ENCODE measurements at places on chromosomes 2 and 18.

DNA sequence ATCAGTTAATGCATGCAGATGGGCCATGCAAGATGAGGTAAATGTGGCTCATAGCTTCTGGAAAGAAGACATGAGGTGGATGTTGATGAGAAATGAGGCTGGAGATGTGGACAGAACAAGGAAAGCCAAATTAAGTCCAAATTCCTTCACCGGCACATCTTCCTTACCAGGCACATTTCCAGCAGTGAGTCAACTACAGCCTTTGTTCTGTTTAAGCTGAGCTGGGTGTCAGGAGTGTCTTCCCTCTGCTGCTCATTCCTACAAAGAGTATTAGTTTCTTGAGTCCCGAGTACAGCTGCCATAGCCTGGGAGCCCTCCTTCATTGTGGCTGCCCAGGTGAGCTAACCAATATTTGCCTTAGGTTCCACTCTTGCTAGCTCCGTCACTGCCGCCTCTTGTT, 945.0 kb downstream of the SLC4A3 start:
- no peak for DNase-seq

- DNase-seq = peak; percentile 79
Measured at GRCh38 chr2:227377467-227378351, 1.4 kb downstream of the TM4SF20 start.

DNA sequence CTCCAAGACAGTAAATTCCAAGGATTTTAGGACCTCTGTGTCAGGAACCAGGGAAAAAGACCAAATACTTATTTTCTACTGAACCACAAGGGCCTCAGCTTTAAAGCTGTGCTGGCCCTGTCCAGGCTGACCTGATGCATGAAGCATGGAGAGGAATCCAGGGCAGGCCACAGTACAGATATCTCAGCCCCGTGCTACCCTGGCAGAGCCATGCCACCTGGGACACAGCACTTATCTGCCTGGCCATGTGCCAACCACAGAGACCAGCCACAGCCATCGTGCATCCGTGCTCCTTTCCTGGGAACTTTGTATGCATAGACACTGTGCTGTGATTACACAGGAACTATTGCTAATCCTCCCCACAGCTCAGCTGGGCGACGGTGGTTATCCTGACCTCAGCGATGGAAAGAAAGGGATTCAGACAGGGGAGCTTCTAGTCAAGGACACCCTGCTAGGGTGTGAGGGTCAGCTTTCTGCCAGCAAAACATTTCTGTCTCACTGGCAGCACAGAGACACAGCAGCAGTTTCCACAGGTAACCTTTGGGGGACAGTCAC, 687.4 kb upstream of the ID2 start:
- no peak for DNase-seq

GRCh38 chr2:196963043-196963442, 36.5 kb upstream of the PGAP1 start:
- DNase-seq = no peak

GRCh38 chr18:25876330-25876948, 214.0 kb downstream of the SS18 start:
- DNase-seq = no peak

DNA sequence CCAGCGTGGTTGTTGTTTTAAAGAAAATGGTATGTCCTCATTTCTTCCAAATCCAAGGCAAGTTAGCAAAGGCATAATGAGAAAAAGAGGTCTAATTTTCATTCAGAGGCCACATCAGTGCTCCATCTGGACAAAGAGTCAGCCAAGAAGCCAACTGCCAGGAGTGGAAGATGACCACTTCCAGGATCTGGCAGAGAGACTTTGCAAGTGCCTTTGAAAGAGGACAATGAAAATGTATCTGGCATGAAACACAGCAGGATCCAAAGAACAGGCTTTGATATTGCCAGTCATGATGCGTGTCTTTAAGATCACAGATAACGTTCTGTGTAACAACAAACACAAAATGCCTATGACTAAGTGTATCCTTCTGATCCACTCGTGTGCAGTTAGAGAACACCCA, 82.8 kb downstream of the AFF3 start:
- no peak for DNase-seq

DNA sequence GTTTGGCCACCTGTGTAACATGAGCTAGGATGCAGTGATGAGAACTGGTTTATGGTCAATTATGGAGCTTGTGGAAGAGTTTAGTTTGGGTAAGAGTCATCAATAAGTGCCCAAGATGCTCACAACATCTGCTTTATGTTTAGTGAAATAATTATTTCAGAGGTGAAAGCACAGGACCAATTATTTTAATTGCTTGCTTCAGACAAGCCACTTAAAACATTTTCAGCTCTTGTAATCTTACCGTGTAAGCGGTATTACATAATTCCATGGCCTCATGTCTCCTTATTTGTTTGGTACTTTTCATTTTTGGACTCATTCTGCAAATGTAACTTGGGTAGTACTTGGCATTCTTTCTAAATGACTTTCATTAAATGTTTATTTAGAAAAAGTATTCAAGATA, 5.4 kb downstream of the B3GNT2 start:
- DNase-seq = no peak

GRCh38 chr18:38221476-38222100, 656.0 kb upstream of the CELF4 start:
- no peak for DNase-seq

DNA sequence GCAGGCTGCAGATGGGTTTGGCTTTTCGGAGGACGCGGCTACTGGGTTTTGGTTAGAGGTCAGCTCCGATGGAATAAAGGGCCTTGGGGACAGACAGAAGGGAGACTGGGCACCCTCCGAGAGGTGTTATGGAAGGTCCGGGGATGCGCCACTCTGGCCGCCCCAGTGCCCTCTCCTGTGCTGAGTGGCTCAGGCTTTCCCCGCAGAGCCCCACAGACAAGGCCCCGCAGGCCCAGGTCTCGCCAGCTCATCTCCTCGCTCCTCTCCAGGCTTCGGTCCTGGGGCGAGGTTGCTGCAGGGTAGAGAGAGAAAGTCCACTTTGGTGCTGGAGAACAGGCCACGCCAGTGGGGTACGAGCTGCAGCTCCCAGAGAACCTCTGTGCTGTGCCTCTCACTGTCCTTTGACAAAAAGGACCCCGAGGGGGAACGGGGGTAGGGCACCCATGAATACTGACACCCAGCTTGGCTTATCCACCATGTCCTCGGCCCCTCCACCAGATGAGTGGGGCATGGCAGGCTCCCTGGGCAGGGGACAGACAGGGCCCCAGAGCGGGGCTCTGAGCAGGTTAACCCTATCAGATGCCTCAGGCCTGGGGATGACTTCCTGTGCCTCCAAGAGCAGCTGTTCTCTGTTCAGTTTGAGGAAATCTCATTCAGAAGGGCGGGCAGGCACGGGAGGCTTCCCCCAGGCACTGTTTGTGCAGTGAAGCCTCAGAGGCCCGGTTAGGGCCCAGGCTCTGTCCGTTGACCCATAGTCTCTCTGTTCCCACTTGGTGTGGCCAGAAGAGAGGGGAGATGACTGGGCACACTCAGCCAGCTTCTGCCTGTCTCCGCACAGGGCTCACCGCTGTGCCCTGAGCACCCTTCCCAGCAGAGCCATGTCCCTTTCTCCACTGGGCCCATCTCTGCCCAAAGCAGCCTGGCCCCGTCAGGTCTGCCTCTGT, 15.7 kb upstream of the CNNM3 start:
- DNase-seq = no peak

DNA sequence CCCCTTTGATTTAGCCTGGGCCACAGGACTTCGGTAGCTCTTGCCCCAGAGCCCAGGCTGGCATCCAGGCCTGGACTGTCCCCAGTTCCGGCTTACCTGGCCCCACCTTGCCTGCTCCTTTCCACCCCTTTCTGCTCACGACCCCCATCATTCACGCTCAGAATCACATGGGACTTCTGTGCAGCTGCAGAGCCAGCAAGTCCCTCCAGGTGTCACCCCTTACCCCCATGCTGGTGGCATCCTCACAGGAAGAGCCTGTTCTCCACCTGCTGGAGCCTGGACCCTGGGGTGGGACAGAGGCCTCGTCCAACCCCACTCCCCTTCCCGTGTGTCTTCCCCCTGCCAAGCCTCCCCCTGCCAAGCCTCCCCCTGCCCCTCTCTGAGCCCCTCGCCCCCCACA, 7.9 kb upstream of the KCNIP3 start:
- DNase-seq = no peak

DNA sequence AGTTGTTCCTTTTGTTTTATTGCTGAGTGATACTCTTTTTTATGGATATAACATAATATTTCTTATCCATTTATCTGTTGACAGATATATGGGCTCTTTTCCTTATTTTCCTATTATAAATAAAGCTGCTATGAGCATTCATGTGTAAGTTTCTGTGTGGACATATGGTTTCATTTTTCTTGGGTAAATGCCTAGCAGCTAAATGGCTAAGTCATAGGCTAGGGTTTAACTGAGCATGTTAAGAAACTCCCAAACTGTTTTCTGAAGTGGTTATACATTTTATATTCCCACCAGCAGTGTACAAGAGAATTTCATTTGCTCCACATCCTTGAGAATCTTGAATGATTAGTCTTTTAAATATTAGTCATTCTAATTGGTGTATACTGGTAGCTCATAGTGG, 786.6 kb upstream of the CDH2 start:
- no peak for DNase-seq

GRCh38 chr18:58900015-58900649, 35.5 kb downstream of the ZNF532 start:
- DNase-seq = no peak

GRCh38 chr18:26555804-26556553, 7.6 kb upstream of the KCTD1 start:
- DNase-seq = no peak

DNA sequence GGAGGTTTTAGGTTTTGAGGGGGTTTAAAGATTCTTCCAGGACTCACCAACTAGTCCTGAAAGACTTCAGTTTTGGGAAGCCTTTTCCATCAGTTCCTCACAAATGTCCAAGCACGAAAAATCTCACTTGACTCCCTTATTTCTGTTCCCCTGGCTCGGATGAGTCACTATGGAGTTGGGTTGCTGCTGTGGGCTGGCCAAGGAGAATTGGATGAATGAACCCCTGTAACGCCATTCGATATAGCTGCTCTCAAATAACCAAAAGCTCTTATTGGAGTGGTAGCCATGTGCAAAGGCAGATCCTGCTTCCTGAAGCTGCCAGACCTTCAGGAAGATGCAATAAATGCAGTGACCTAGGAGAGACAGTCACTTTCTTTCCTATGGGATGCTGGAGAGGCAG, 417.0 kb downstream of the ZNF521 start:
- DNase-seq = no peak

GRCh38 chr2:43408407-43409160, 182.2 kb upstream of the ZFP36L2 start:
- DNase-seq = no peak

DNA sequence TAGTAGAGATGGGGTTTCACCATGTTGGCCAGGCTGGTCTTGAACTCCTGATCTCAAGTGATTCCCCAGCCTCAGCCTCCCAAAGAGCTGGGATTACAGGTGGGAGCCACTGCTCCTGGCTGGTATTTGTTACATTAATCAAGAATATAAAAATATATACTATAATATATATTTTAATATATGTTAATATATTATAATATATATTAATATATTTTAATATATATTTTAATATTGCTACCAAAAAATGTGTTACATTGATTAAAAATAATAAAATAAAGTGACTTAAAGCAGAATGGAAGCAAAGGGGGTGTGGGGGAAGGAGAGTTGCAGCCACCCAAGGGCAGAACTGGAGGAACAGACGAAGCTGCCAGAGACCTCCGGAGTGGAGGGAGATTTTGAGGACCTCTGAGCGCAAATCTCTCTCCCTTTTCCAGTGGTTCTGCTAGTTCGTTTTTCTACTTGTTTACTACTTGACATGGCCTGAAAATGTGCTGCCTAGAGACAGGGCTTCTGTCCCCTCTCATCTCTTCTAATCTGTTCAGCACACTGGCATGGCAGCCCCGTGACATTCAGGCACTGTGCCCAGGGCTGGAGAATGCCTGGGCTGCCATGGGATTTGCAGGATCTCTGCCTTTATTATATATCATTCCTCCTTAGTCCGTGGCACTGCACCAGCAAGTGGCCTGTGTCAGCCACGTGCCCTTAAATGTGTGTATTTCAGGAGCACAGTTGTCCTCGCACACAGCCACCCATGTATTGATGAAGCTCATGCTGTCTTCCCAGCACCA, 47.9 kb upstream of the RAB12 start:
- no peak for DNase-seq

GRCh38 chr2:128639120-128639477, 320.4 kb upstream of the HS6ST1 start:
- DNase-seq = no peak

DNA sequence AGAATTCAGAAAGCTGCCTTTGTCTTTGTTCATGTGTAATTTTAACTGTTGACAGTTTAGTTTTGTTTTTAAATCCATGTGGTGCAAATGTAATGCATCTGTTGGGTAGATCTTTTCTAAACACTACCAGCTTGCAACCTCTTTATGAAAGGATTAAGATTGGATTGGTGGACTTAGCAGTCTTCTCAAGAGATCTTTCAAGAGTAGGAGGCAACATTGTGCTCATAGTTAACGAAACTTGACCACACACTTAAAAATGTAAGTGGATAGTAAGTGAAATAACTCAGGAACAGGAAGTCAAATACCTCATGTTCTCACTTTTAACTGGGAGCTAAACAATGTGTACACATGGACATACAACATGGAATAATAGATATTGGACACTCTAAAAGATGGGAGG, 579.0 kb downstream of the RIT2 start:
- DNase-seq = no peak

GRCh38 chr2:188158337-188159100, 133.2 kb upstream of the GULP1 start:
- DNase-seq = peak; percentile 23

GRCh38 chr2:234060236-234060635, 9.7 kb downstream of the SPP2 start:
- no peak for DNase-seq

DNA sequence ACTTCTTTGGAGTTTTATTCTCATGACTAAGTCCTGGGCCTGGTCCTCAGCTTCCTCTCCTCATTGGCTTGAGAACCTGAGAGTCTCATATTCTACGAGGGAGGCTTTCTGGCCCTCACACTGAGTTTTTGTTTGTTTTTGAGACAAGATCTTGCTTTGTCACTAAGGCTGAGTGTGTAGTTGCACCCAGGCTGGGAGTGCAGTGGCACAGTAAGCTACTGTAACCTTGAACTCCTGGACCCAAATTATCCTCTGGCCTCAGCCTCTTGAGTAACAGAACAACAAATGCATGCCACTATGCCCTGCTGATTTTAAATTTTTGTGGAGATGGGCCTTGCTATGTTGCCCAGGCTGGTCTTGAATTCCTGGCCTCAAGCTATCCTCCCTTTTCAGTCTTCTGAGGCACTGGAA, 22.6 kb downstream of the PRKRA start:
- DNase-seq = no peak

- DNase-seq = no peak
Measured at GRCh38 chr2:185012643-185013042, 414.3 kb downstream of the ZNF804A start.
